ENCODE measurements at places on chromosomes 1 and 21.

GRCh38 chr21:20207335-20207734 lies 790.9 kb upstream of the NCAM2 start:
- DNase-seq, result no peak

DNA sequence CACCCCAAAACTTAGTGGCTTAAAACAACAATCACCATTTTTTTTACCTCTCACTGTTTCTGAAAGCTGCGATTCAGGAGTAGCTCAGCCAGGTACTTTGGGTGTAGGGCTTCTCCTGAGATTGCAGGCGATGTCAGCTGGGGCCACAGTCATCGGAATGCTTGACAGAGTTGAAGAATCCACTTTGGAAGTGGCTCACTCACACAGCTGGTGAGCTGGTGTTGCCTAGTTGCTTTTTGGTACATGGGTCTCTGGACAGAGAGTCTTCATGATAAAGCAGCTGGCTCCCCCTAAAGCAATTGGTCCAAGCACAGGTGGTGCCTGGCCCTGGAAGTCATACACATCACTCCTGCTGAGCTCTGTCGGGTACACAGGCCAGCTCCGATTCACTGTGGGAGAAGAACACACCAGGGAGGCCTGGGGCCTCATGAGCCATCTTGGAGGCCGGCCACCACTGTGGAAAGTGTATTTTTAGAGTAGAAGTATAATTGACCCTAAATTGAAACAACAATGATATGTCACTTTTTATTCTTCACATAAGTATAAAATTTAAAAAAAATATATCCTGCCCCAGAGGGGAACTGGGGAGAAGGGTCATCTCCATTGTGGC lies 75.2 kb upstream of the GALNT2 start:
- no peak for DNase-seq

DNA sequence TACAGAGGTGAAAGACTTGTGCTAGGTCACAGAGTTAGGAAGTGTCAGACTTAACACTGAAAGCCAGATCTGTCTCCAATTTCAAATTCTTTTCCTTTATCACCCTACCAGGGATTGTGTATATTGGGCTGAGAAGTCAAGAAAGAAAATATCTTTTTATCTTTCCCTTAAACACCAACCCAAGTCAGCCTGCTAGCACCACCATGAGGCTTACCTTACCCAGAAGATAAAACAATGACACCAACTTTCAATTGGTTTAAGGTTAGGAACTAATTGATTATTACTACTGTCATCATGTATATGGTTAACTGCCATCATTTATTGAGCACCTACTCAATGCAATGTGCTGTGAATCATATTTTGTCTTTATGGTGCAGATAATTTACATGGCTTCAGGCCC lies 178.9 kb upstream of the FOXD3 start:
- DNase-seq, result no peak

GRCh38 chr1:245512980-245513578 lies 358.3 kb downstream of the KIF26B start:
- no peak for DNase-seq

GRCh38 chr1:210794445-210794844 lies 339.5 kb downstream of the KCNH1 start:
- DNase-seq, result no peak

DNA sequence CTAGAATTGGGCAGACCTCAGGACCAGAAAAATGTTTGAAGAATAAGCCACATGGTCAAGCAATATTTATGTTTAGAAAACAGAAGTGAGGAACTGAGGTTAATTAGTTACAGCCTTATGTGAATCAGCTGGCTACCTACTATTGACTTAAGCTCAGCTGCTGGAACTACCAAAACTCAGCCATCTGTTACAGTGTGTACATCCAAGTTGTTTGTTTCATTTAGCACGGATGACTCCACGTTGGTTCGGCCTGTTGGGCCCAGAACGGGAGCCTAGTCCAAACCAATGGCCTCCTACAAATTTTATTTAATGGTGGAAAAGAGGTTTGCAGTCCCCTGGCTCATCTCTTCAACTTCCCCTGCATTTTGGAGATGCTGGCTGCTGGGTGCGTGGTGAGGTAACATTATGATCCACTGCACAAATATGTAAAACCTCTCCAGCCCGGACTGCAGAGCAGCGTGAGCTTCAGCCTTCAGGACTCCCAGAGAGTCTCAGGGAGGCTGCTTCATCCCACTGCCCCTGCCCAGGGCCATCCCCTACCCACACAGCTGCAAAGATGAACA lies 143.4 kb downstream of the ZZZ3 start:
- no peak for DNase-seq

GRCh38 chr1:43247256-43247921 lies 22.4 kb upstream of the TMEM125 start:
- no peak for DNase-seq

DNA sequence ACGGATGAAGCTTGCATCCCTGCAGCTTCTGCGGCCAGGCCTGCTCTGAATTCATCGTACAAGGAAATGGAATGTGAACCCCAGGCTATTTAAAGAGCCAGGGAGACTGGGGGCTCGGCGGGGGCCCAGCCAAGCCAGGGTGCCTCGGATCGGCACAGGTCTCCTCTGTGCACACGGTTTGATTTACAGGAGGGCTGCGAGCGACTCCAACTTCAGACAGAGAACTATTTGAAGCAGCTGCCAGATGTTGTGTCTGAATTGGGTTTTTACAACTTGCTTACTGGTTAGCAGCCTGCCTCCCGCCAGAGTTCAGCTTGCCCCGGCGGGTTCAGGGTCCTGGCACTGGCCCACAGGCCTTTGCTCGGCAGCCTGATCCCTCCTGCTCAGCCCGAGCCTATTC lies 83.2 kb downstream of the SPSB1 start:
- no peak for DNase-seq

GRCh38 chr1:206606867-206607266 lies 5.4 kb downstream of the EIF2D start:
- no peak for DNase-seq

DNA sequence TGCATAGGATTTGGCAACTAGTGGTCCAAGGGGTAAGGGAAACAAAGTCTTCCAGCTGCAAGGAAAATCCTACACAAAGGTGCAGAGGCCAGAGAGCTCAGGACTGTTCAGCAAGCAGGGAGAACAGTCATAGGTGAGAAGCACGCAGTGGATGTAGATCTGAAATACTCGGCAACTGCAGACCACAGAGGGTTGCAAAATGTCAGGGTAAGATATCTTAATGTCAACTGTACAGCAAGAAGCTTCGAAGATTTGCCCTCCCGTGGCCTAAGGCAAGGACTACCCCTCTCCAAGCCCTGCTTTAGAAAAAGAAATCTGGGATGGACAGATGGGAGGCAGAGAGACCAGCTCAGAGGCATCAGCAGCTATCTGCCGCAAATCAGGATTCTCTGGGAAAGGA lies 153.4 kb upstream of the IRF2BP2 start:
- DNase-seq, result no peak

DNA sequence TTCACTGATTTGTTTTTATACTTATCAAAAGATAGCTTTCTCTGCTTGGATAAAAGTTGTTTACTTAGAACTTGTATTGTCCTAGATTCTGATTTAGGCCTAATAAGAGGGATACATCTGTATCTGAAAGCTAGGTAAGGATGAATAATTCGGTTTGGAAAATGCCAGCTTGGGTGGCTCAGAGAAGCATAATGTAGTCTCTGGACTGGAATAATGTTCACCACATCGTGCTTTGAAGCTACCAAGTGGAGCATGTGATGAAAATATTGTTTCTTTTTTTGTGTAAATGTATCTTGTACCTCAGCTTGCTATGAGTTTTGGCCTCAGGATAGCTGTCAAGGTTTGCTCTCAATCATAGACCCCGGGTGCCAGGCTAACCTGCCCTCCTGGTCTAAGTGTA lies 49.2 kb downstream of the VPS13D start:
- DNase-seq, result no peak

DNA sequence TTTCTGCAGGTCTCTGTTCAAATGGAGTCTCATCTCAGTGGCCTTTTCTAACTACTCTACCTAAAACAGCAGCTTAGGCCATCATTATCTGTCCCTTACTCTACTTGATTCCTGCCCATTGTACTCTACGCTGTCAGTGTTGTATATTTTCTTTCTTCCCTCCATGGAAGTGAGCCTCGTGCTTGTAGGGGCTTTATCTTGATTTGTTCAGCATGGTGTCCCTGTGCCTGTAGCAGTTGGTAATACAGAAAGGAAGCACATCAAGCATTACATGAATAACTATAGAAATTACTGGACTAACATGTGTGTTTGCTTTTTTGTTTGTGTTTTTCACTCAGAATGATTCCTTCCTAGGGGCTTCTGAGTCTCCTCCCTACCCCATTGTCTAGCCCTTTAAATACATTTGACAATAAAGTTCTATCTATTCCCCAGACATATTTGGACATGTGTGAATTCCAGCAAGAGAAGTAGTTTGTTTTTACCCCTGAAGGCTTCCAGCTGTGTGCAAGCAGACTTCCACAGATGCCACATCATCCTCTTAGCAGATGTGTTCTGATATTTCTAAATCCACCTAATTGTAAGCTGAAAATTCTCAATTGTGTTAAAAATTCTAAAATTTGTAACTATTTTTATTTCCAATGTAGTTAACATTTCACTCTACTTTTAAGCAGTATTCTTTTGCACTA lies 40.3 kb downstream of the PRMT2 start:
- no peak for DNase-seq

GRCh38 chr1:212281590-212281989 lies 3.6 kb upstream of the PPP2R5A start:
- no peak for DNase-seq

Data from activated CD4-positive, CD25-positive, alpha-beta regulatory T cell treated with anti-CD3 and anti-CD28 coated beads, Interleukin-2, amount 50 U/mL, for 72 hours (primary cell).